NCI-H526 (cell line): ENCODE measurements at places on chromosomes 6 and 20.

- no peak for DNase-seq
Observed at GRCh38 chr20:40331807-40332560, 357.1 kb downstream of the MAFB start.

DNA sequence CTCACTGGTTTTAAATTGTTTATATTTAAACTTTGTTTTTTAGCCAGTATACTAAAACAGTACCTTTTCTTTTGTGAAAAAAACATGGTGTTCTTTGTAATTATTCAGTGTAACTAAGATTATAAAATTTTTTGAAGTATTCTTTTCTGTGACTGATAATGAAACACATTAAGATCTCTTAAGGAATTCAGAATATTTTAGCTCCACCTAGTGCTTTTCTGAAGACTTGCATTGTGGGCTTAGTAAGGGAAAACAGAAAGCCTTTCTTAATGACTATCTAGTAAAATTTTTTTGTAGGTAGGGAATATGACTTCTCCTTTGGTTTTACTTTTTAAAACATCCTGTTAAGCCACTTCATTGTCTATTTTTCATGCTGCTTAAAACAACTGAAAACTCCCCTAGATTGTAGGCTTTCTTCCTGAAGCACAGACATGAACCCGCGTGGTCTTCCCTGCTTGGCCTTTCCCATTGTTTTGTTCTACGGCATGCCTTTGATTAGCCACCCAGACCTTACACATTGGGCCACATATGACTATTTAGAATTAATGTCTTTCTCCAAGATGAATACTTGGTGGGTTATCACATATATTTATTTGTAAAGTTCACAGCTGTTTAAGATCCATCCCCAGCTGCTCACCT, 72.1 kb downstream of the AFDN start:
- peak; percentile 44 for DNase-seq

DNA sequence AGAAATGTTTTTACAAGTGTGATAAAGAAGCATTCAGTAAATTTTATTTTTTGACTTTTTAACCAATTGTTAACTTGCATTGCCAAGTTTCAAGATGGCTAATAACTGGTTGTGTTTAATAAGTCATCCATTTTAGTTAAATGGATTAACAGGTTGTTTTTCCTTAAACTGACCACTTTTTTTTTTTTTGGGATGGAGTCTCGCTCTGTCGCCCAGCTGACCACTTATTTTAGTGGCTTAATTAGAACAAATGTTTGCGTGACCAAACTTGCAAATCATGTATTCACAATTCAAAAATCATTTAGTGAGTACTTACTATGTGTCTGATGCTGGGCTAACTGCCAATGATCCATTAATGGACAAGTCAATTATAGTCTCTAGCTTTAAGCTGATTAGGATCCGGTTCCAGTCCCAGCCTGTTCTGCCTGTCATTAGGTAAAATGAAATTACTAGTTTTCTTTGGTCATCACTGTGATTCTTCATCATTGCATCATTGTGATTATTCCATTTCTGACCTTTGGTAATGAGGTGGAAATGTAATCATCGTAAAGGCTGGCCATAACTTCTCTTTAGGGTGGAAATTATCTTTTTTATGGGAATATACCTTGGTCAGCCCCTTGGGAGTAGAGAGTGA, 729.2 kb upstream of the MARCKS start:
- DNase-seq, result no peak

DNA sequence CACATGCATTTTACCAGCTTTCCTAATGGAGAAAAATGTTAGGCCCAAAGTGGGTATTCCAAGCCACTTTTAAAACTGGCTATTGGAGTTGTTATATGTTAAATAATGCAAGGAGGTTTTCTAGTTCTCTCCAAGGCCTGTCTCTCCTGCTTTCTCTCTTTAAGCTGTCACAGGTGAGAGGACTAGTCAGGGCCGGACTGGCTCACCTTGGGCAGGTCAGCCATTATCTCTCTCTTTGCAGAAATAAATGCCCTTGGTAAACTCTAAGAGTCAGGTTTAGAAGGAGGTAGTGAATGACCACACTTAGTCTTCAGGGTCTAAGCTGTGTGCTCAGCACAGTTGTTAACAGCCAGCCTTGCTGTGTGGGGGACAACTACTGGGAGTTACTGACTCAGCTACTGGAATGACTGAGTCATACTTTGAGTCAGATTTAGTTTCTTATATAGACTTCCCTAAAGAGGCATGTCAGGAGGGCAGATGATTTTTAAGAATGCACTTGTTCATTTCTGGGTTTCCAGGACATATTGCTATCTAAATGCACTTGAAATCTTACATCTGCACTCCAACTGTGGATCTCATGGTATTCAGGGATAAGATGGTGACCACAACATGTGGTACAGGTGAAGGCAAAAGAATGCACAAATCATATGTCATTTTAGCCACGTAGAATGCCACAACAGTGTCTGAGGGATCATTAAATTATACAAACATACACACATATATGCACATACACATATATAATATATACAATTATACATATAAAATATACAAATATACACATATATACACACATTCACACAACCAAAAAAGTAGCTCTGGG, 719.4 kb downstream of the EPM2A start:
- no peak for DNase-seq

- DNase-seq, result no peak
Observed at GRCh38 chr6:105199711-105200110, 19.9 kb upstream of the POPDC3 start.

- DNase-seq, result no peak
Observed at GRCh38 chr6:166612471-166612881, 14.6 kb downstream of the RPS6KA2 start.

DNA sequence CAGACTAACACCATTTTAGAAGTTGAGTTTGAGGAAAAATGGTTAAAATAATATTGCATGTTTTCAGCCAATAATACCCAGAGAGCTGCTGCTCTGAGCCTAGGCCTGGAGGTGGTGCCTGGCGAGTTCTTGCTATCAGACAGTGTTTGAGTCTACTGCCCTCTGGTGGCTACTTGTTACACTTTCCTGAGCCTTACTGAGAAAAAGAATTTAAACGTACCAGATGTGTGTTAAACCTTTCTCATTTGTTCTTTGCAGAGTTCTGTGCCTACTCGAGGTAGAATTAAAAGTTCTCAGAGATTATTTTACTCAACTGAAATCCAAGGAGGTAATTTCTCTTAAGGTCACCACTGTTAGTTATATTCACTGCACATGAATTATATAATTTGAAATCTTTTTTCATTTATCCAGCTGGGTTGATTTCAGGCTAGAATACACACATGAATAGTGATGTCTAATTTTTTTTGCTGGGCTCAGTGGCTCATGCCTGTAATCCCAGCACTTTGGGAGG, 38.2 kb downstream of the SHLD1 start:
- DNase-seq, result peak; percentile 92

DNA sequence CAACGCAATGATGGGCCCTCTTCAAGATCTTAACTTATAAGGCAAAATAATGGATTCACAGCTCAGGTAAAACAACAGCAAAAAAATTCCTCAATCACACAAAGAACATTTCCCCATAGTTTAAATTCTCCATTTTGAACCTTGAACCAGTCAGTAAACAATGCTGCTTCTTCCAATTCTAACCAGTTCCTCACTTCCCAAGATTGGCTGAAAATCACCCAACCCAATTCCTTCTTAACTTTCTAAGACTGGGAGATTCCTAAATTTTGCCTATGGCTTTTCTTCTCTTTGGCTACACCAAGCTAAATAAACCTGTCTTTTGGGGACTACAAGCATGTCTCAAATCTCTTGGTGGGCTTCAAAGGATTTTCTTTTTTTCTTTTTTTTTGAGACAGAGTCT, 3.1 kb upstream of the ZNF451 start:
- DNase-seq, result no peak

- DNase-seq, result no peak
Observed at GRCh38 chr6:170447561-170447930, 105.6 kb downstream of the PSMB1 start.

- DNase-seq, result no peak
Observed at GRCh38 chr6:167588920-167589614, 237.6 kb upstream of the AFDN start.

GRCh38 chr6:31358302-31358701, 1.3 kb upstream of the HLA-B start:
- DNase-seq, result no peak
